HS-5 (cell line): ENCODE measurements at places on chromosomes 3 and 15.

GRCh38 chr3:10370429-10370828 lies 49.5 kb upstream of the SEC13 start:
- DNase-seq, result no peak

- no peak for DNase-seq
Measured at GRCh38 chr3:105345156-105345555, 21.6 kb upstream of the ALCAM start.

- DNase-seq, result no peak
Measured at GRCh38 chr3:168548719-168549118, 453.0 kb upstream of the GOLIM4 start.

DNA sequence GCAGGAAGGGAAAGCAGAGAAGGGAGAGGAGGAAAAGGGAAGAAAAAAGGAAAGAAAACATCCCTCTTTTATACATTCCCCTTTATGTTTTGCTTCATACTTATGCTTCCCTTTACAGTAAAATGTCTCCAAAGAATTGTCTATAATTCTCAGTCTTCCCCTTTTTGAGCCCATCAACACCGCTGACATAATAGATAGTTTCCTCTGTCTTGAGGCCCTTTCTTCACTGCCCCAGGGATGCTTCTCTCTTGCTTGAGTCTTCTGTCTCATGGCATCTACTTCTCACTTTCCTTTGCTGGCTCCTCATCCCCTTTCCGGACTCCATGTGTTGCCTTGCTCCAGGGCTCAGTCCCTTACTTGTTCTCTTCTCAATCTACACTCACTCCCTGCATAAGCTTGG lies 99.7 kb upstream of the DAZL start:
- no peak for DNase-seq

DNA sequence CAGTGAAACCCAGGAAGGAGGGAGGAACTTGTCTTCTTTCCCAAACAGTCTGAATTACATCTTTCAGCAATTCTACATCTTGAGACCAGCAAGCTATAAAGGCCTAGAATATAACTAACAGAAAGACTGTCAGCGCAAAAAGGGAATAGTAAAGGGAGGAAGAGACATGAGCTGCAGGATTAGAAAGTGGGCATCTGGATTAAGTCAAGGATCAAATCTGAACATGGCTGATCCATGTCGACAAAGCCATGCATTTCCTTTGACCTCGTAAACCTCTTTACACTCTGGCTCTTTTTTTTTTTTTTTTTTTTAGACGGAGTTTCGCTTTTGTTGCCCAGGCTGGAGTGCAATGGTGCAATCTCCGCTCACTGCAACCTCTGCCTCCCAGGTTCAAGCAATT lies 35.4 kb upstream of the KCNMB3 start:
- DNase-seq, result no peak

- DNase-seq, result no peak
Measured at GRCh38 chr15:84988909-84989644, 7.4 kb downstream of the PDE8A start.

- no peak for DNase-seq
Measured at GRCh38 chr15:19988094-19988660, 553.4 kb downstream of the GOLGA6L6 start.

GRCh38 chr3:110773413-110773954 lies 298.1 kb upstream of the NECTIN3 start:
- DNase-seq, result peak; percentile 48
